ENCODE measurements at places on chromosomes 16 and 17. TPM values are rescaled to one million over a fixed set of nuclear protein-coding genes. Genes with fewer than 3 reads are reported as not detected.

VAC14 gene
- 23.8 TPM for total RNA-seq

ZPBP2 gene
- total RNA-seq: not detected

SSTR5 gene
- total RNA-seq: 0.72 TPM

LGALS9B gene
- total RNA-seq: 4.7 TPM

MYH13 gene
- 1.4 TPM for total RNA-seq

Data from tongue (tissue), 3 donors.